ENCODE measurements at places on chromosomes 2 and 18. TPM values are rescaled to one million over a fixed set of nuclear protein-coding genes. Genes with fewer than 3 reads are reported as not detected.

Gene LINC00305
- total RNA-seq, result not detected

Gene CPS1
- total RNA-seq, result 2.6 TPM

DNA sequence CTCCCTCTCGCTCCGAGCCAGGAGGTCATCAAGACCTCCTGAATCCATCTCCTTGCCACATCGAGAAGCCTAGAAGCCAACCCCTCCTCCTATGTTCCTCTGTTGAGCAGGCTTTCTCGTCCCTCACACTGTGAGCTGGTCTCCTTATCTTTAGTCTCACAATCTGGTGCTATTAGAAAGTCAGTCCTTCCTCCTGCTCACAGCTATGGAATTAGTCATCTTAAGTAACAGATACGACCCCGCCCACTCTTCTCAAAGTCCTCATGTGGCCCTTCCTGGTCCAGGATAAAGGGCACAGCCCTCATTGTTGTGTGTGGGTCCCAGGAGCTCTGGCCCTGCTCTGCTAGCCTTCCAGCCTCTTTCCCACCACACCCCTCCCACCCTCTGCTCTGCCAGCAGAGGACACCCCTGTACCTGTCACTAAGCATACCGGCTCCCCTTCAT lies 41.4 kb upstream of the TRIB2 start:
- no peak overlapping the region for H3K27ac ChIP-seq
- peaks cover 3% of the 10 kb centered on the region for H3K36me3 ChIP-seq
- no peaks in the 10 kb centered on the region for H3K4me1 ChIP-seq
- no peak overlapping the region for H3K4me3 ChIP-seq
- H3K27me3 ChIP-seq, result no peaks in the 10 kb centered on the region

Gene B3GNT2
- 67.3 TPM for total RNA-seq

GRCh38 chr2:7346336-7346735 lies 429.1 kb downstream of the RNF144A start:
- H3K4me1 ChIP-seq, result no peaks in the 10 kb centered on the region
- H3K27me3 ChIP-seq, result no peaks in the 10 kb centered on the region
- DNase-seq, result no peak

Gene ARL5A
- total RNA-seq, result 81.2 TPM

Gene ZCCHC2
- 25.1 TPM for total RNA-seq

GRCh38 chr2:177404243-177404642 lies 11.7 kb downstream of the AGPS start:
- H3K4me3 ChIP-seq, result no peak overlapping the region
- H3K4me1 ChIP-seq, result peaks cover 45% of the 10 kb centered on the region
- H3K27ac ChIP-seq, result no peak overlapping the region
- no peak for DNase-seq
- H3K36me3 ChIP-seq, result peaks cover 22% of the 10 kb centered on the region

Gene IL36A
- total RNA-seq, result not detected

- H3K4me1 ChIP-seq, result peaks cover 5% of the 10 kb centered on the region
- no peak for DNase-seq
- H3K4me3 ChIP-seq, result no peak overlapping the region
- no peaks in the 10 kb centered on the region for H3K36me3 ChIP-seq
- H3K27me3 ChIP-seq, result no peaks in the 10 kb centered on the region
Measured at GRCh38 chr2:154425994-154426393, 272.5 kb upstream of the KCNJ3 start.

Gene SLC11A1
- 0.08 TPM for total RNA-seq

DNA sequence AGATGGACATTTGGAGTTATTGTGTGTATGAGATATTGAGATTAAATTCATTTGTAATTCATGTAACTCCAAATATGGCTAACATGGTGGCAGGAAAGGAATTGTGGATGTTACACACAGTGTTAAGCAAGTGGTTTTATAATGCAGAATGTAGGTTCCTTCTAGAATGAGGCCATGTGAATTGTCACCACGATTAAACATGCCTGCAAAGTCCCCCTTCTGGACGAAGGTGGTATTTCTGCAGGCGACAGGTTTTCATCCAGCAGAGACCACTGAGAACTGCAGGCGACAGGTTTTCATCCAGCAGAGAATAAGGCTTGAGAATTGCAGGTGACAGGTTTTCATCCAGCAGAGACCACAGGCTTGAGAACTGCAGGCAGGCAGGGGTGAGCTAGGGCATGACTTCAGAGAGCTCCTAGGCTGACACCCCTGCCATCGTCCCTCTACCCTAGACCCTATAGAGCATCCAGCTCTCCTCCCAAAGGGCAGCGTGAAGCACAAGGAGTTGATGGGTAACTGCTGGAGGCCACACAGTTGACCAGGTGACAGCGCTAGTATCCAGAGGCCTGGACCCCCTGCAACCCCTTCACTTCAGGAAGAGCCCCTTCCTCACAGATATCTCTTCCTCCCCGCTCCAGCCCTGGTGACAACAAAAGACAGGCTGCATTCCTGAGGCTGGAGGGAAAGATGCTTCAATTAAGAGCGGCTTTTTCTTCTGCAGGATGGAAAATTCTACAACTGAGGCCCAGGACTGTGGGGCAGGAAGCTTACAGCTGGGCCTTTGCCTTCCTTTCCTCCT lies 175.8 kb downstream of the LOXHD1 start:
- H3K36me3 ChIP-seq, result no peaks in the 10 kb centered on the region
- H3K27me3 ChIP-seq, result peaks cover 6% of the 10 kb centered on the region
- no peak overlapping the region for H3K27ac ChIP-seq
- no peak overlapping the region for H3K4me3 ChIP-seq

GRCh38 chr2:234996069-234996940 lies 44.5 kb downstream of the SH3BP4 start:
- no peak for DNase-seq
- H3K36me3 ChIP-seq, result no peaks in the 10 kb centered on the region
- H3K4me1 ChIP-seq, result no peaks in the 10 kb centered on the region
- H3K27ac ChIP-seq, result no peak overlapping the region
- H3K27me3 ChIP-seq, result peaks cover 4% of the 10 kb centered on the region

GRCh38 chr2:179513181-179513580 lies 248.5 kb upstream of the SESTD1 start:
- no peak overlapping the region for H3K4me3 ChIP-seq
- no peaks in the 10 kb centered on the region for H3K36me3 ChIP-seq
- peaks cover 6% of the 10 kb centered on the region for H3K27me3 ChIP-seq

GRCh38 chr2:102100371-102101096 lies 42.0 kb upstream of the IL1R1 start:
- peaks cover 3% of the 10 kb centered on the region for H3K36me3 ChIP-seq
- H3K27me3 ChIP-seq, result peaks cover 8% of the 10 kb centered on the region
- no peak overlapping the region for H3K4me3 ChIP-seq
- no peak overlapping the region for H3K27ac ChIP-seq
- H3K4me1 ChIP-seq, result peaks cover 18% of the 10 kb centered on the region

GRCh38 chr2:38850045-38850444 lies 25.7 kb downstream of the DHX57 start:
- H3K4me3 ChIP-seq, result no peak overlapping the region
- no peak overlapping the region for H3K27ac ChIP-seq
- DNase-seq, result no peak
- H3K27me3 ChIP-seq, result no peaks in the 10 kb centered on the region
- H3K36me3 ChIP-seq, result peaks cover 14% of the 10 kb centered on the region

Gene UGT1A3
- not detected for total RNA-seq

DNA sequence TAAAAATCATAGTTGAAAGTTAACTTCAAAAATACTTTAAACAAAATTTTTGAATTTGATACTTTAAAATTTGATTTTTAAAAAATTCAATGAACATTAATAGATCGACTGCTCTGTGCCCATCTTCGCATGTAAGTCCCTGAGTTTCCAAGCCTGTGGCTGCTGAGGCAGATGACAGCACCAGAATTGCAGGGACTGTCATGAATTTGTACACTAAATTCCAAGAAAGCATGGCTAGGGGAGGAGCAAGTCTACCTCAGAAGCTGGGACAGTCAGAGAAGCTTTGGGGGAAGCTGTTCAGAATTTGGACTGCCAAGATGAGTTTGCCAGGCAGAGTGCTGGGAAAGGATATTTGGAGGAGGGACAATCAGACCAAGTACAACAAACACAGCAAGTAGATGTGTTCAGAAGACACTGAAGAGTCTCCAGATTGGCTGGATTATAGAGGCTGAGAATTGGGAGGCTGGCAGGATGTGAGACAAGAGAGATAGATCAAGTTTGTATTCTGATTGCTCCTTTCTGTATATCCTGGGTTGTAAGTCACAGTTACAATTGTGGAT lies 79.0 kb downstream of the ASXL3 start:
- no peak for DNase-seq
- no peaks in the 10 kb centered on the region for H3K27me3 ChIP-seq
- no peaks in the 10 kb centered on the region for H3K36me3 ChIP-seq
- H3K4me3 ChIP-seq, result no peak overlapping the region
- H3K27ac ChIP-seq, result no peak overlapping the region
- no peaks in the 10 kb centered on the region for H3K4me1 ChIP-seq

All from activated naive CD8-positive, alpha-beta T cell treated with anti-CD3 and anti-CD28 coated beads for 36 hours (primary cell).